Uterine smooth muscle cell (primary cell): ENCODE measurements at places on chromosomes 7 and 10. TPM values are rescaled to one million over a fixed set of nuclear protein-coding genes. Genes with fewer than 3 reads are reported as not detected.

AMPH gene
- 1.5 and 2.0 TPM in 2 replicates for total RNA-seq

SLF2 gene
- total RNA-seq, result 41.9 and 44.8 TPM in 2 replicates

RP9 gene
- total RNA-seq, result 12.7 and 24.5 TPM in 2 replicates

ZSCAN21 gene
- total RNA-seq, result 9.5 and 13.1 TPM in 2 replicates

MAGI2 gene
- 15.9 and 29.1 TPM in 2 replicates for total RNA-seq
